Articular chondrocyte of knee joint (primary cell): ENCODE measurements at places on chromosomes 7 and 10. TPM values are rescaled to one million over a fixed set of nuclear protein-coding genes. Genes with fewer than 3 reads are reported as not detected.

Gene LRRN3
- 0.26 and 0.76 TPM in 2 replicates for total RNA-seq

Gene ZNF138
- total RNA-seq, result 5.7 and 8.2 TPM in 2 replicates

Gene HOXA10
- 30.6 and 44.3 TPM in 2 replicates for total RNA-seq

Gene PRSS37
- total RNA-seq, result not detected in 2 replicates

Gene TBX20
- 0.11 and 0.13 TPM in 2 replicates for total RNA-seq

Gene PCLO
- total RNA-seq, result 0.13 and 0.32 TPM in 2 replicates

Gene GATAD1
- total RNA-seq, result 31.1 and 41.6 TPM in 2 replicates

Gene MUC3A
- not detected in 2 replicates for total RNA-seq

Gene HOXA2
- total RNA-seq, result 0.76 and 1.6 TPM in 2 replicates

Gene RAB11FIP2
- 53.7 and 56.7 TPM in 2 replicates for total RNA-seq

Gene DGKI
- 5.2 and 8.3 TPM in 2 replicates for total RNA-seq

Gene FKBP6
- under 0.01 TPM in 1 of 2 replicates, not detected in the other for total RNA-seq

Gene ZCCHC24
- 38.9 and 50.7 TPM in 2 replicates for total RNA-seq

Gene PPP1R9A
- under 0.01 and 0.11 TPM in 2 replicates for total RNA-seq

Gene FAM25C
- not detected in 2 replicates for total RNA-seq

Gene EIF3B
- total RNA-seq, result 166 and 170 TPM in 2 replicates

Gene RET
- 0.32 and 0.65 TPM in 2 replicates for total RNA-seq

Gene SPDYE11
- total RNA-seq, result under 0.01 TPM in 1 of 2 replicates, not detected in the other

Gene NUTM2B
- total RNA-seq, result under 0.01 and 0.54 TPM in 2 replicates

Gene CPA1
- 2.2 and 3.7 TPM in 2 replicates for total RNA-seq

Gene ANTXRL
- not detected in 2 replicates for total RNA-seq

Gene ZPBP
- total RNA-seq, result not detected in 2 replicates

Gene NAT16
- 0.11 TPM in 1 of 2 replicates, not detected in the other for total RNA-seq
